NCI-H1105 treated with DMSO at 0.1 percent for 48 hours (cell line): ENCODE measurements at places on chromosomes 11 and 22.

DNA sequence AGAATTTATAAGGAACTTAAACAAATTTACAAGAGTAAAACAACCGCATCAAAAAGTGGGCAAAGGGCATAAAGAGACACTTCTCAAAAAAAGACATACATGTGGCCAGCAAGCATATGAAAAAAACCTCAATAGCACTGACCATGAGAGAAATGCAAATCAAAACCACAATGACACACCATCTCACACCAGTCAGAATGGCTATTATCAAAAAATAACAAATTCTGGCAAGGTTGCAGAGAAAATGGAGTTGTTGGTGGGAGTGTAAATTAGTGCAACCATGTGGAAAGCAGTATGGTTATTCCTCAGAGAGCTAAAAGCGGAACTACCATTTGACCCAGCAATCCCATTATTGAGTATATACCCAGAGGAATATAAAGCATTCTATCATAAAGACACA lies 866.8 kb upstream of the TENM4 start:
- DNase-seq: no peak

DNA sequence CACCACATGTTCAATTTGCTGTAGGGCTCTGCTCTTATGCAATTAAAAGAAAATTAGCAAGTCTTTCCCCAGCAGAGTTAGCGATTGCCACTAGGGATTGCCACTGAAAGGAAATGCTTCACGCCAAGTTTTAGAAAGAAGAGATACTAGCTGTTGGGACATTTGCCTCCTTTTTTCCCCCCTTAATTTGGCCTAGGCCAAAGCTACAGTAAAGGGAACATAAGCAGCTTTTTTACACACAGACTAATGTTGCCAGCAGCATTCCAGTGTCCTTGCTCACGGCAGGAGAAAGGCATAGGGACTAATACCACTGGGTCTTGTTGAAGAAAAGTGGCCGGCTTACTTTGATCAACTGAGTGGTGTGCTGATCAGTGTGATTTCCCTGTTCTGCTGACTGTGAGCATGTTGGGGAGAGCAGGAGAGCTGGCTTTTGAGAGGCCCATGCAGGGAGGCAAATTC lies 71.2 kb downstream of the PHF21A start:
- no peak for DNase-seq

DNA sequence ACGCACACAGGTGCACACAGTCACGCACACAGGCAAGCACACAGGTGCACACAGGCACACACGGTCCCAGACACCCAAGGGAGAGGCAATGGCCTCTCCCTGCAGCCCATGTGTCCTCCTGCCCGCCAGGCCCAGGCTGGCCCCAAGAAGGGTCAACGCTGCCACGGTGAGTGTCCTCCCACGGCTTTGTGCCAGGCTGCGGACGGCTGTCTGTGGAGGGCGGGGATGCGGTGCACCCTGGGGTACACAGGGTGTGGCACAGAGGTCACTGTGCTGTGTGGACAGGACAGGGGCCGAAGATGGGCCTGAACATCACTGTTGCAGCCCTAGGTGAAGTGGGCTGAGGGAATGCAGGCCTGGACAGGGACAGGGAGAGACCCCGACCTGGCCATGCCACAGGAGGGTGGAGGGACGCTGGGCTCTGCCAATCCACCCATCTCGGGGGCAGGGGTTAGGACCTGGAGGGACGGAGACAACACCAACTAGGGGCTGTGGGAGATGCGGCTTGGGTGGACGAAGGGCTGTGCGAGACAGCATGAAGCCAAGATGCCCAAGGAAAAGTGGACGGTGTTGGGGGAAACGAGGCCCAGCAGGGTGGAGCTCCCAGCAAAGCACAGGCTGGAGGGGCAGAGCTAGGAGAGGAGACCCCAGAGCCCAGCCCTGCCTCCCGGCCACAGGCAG lies 523.8 kb downstream of the BRD1 start:
- no peak for DNase-seq

DNA sequence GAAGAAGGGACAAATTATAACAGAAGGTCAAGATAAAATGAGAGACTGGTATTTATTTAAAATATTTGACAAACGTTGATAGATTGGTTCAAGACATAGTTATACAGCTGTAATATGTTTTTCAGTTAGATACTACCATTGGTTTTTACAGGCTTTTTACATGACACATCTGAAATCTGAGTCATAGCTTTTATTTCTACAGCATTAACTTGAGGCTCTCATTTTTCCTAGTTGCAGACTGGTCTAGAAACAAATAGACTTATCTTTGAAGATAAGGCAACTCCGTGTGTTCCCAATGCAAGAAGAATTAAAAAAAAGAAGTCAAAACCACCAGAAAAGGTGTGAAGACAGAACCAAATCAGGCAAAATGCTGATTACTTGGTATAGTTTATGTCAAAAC lies 31.3 kb downstream of the CEP57 start:
- no peak for DNase-seq

- DNase-seq: no peak
Observed at GRCh38 chr11:56172256-56172830, 4.1 kb upstream of the OR5J2 start.

- DNase-seq: no peak
Observed at GRCh38 chr11:95078526-95078925, 11.1 kb upstream of the ENDOD1 start.

GRCh38 chr11:46248289-46249102 lies 29.0 kb upstream of the CREB3L1 start:
- DNase-seq: no peak

GRCh38 chr22:25645964-25646363 lies 81.5 kb downstream of the GRK3 start:
- DNase-seq: no peak

DNA sequence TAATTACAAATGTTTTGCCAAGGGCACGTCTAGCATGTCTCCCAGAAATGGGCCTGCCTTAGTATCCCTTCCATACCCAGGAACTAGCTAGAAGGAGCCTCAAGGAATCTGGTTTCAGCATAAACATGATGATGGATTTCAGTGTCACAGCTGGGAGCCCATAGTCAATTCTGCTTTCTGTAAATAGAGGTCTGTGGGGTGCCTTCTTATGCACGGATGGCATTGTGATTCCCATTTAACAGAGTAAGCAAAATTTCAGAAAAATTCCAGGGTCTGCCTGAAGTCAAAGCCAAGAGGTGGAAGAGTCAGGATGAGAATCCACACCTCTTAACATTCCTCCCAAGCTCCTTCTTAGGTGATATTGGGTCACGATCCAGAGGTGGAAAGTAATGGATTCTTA lies 12.1 kb downstream of the DUSP18 start:
- DNase-seq: no peak

GRCh38 chr11:10350334-10350733 lies 45.5 kb downstream of the ADM start:
- no peak for DNase-seq

GRCh38 chr11:11669233-11669846 lies 47.5 kb upstream of the GALNT18 start:
- DNase-seq: no peak
